ENCODE measurements at places on chromosomes 7 and 10.
A peak's percentile ranks its signal among the peaks of the same experiment; 100 is the strongest.

DNA sequence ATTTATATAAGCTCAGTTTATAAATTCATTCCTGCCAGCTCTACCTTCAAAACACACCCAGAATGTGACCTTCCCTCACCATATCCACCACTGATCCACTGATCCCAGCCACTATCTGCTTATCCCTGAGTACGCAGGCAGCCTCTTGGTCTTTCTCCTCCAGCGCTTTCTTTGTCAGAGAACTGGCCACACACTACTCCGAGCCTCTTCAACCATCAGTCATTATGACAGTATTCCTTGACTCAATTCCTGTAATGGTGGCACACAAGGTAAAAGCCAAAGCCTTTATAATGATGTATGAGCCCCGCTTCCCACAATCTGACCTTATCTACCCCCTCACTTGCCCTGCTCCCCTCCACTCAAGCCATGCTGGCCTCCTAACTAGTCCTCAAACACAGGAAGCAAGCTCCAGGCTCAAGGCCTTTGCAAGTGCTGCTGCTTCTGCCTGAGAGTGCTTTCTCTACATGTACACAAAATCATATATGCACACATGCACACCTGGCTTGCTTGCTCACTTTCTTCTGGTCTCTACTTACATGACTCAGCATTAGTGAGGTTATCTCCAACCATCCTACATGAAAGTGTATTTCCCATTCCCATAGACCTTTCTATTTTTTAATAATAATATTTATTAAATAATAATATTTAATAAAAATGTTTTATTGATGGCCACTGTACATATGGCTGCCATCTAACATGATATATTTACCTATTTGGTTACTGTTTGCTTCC, 150.4 kb upstream of the FEZF1 start:
- DNase-seq = no peak

GRCh38 chr7:38938001-38938485, 29.1 kb upstream of the VPS41 start:
- no peak for DNase-seq

GRCh38 chr7:88545663-88546062, 213.8 kb upstream of the ZNF804B start:
- DNase-seq = no peak

DNA sequence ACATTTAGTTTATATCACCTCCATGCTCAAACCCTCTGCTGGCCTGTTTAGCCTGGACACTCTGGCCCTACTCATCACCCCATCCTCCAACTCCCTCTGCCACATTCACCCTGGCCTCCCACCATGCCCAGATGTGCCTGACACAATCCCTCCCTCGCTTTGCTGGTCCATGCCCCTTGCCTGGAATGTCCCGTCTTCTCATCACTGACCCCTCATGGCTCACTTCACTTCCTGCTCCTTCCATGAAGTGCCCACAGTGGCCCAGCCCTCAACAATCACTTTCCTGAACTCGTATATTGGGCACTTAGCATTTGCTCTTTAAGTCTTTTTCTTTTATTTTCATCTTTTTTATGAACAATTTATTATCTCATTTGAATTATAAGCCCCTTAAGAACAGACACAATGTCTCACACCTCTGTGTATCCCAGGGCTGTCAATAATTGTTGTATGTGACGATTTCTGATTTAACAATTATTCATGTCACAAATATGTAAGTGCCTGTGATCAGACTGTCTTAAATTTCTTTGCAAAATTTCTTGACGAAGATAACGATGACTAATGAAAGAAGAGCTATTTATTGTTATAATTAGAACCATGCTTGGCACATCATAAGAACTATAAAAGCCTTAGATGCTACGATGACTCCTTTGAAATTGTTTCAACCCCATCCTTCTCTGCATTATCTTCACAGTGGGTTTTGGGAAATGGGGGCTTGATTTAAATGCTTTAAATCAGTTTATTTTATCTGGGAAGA, 209.9 kb upstream of the YAE1 start:
- DNase-seq = no peak

DNA sequence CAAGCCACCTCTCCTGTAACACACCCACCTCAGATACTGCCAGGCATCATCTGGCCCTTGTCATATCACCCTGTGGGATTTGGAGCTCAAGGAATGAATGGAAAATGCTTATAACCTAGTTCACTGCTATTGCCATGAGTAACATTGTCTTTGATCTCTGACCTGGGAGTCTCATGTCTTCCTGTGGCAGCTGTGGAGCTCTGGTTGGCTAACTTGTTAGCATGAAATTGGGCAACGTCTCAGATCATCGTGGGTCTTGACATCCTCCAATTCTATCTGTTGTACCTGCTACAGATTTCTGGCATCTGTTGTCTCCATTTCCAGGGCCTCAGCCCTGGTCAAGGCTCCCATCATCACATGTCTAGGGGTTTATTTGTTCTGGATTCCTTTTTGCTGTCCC, 2.2 kb upstream of the TMEM270 start:
- no peak for DNase-seq

DNA sequence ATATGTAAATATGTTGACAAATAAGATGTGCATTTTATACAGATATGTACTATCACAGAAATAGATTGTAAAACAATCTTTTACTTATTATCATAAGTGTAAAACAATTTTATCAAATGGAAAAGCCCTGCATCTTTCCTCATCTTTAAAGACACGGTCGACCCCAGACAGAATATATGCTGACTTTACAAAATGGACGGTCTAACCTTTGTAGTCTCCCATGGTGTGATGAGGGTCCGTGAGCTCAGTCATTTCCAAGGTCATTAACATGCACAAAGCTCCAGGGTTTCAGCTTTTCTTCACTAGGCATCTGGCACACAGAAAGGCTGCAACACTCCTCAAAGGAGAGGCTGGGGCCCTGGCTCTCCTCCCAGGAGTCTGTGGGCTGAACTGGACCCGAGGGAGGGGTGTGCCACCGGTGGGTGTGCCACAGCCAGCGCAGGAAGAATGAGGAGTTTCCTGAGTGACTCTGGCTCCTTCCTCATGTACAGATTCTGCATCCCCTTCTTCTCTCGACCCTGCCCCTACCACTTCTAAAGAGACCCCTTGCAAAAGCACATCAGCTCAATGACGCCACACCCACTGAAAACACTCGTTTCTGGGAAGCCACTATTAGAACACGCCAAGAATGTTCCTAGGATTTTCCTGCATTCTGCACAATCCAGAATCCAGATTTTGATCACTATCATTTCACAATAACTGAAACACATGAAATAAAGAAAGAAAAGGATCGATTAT, 26.2 kb upstream of the ABLIM1 start:
- DNase-seq = peak; percentile 68

DNA sequence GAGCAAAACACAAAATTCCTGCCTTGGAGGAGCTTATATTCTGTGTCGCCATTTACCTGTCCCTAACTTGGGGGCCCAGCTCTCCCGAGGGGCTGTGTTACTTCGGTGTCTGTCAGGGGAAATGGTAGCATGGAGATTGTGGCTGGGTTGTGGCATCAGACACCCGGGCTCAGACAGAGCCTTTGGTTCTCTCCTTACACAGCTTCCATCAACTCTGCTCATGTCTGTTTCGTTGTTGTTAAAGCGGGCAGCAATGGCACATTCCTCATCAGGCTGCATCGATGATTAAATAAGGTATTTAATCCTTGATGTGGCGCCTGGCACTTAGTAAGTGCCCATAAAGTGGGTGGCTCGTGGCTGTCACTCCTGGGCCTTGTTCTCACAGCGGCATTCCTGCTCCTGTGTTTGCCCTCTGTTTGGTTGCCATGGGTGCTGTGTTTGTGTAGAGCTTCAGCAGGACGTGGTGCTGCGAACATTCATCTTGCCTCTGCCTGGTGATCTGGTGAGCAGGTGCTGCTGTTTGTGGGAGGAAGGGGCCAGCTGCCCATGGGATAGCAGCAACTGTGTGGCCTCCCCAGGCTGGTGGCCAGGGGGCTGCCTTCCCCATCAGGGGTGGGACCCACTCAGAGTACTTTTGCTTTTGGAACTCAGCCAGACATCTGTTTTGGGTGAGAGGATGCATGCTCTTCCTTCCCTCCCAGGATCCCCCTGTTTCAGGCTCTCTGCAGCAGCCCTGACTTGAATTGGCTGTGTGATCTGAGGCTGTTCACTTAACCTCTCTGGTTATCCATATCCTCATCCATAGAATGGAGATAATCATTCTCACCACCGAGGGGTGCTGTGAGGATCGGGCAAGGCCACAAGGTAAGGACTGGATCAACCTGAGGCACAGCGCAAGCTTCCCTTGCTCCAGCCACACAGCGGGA, 207.2 kb upstream of the SVIL start:
- peak; percentile 33 for DNase-seq

- DNase-seq = peak; percentile 73
Measured at GRCh38 chr7:66921396-66921917, 432 bp downstream of the TMEM248 start.

GRCh38 chr10:76047521-76047920, 616.1 kb downstream of the LRMDA start:
- DNase-seq = no peak

DNA sequence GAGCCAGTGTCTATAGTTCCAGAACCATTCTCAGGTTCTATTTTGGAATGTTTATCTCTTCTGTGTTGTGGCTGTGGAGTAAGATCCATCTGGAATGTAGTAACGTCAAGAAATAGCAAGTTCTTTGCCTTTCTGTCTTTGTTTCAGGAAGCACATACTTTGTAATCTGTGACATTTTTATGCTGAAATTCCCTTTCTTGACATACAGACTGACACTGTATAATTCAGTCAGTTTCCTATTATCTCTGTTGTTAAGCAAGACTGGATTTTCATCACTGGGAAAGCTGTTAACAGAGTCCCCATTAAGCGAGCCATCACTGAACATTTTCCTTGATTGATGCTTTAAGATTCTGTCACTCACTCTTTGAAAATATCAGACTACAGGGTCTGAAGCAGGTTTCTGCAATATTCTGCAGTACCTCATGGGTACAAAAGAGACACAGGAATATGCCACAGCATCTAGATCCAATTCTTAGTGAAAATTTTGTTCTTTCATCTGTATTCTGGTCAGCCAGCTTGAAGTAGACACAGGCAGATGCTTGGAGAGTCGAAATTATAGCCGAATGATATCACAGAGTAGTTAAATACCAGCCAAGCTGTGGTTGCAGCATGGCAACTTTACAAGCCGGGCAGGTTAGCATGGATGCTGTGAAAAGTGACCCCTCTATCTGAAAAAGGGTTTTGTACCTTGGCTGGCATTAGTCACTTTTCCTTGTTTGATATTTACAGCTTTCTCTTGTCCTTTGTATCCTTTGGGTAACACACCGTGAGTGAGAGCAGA, 62.6 kb downstream of the CACNB2 start:
- peak; percentile 29 for DNase-seq

GRCh38 chr10:105844676-105845570, 1203.8 kb downstream of the SORCS3 start:
- DNase-seq = no peak

- peak; percentile 55 for DNase-seq
Measured at GRCh38 chr7:27442455-27442854, 199.9 kb downstream of the EVX1 start.

DNA sequence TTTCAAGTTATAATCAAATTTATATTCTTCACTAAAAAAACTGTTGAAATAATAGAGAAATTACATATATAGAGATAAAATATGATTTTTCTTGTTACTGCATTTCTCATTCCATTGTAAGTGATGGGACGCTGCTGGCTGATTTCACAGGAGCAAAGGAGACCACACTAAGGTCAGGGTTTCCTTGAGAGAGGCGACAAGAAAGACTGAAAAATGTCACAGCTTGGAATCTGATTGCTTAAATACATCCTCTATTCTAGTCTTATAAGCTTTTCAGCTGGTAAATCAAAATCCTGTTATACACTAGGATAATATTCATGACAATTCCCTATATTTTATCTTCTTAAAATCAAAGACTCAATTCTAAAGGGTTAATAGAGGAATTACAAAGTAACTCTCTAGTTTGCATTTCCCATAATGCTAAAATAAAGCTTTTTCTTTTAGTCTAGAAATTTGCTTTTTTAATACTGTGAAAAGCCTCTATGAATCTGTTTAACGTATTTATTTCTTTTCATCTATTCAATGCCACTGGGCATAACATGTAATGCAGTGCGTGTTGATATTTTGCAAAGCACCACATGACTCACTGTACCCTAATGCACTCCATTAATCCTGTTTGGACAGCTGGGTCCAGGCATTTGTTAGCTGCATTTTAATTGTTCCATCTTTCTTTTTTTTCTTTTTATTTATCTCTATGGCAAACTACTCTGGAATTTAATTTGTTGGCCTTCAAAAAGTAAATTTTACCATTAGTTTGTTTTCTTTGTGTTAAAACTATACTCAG, 81.7 kb downstream of the RNF32 start:
- no peak for DNase-seq

DNA sequence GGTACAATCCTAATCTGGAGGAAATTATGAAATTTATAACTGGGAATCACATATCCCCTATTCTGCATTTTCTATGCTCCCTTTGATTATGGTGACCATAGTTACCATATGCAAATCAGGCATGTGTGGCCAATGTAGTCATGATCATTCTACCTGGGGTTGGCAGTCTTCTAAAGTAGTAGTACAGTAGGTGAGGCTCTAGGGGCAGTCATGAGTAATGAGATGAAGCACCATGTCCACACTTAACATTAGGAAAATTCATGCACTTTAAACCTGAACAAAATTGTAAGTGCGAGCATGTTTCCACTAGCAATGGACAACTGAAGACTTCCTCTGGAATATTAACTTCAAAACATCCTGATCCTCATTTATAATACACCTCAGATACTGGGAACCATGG, 545.9 kb downstream of the SUGCT start:
- peak; percentile 52 for DNase-seq

GRCh38 chr7:18338910-18339523, 156.5 kb upstream of the HDAC9 start:
- no peak for DNase-seq

GRCh38 chr7:25549271-25549921, 321.1 kb upstream of the NPVF start:
- no peak for DNase-seq

GRCh38 chr10:49162761-49163310, 25.4 kb downstream of the TMEM273 start:
- no peak for DNase-seq

DNA sequence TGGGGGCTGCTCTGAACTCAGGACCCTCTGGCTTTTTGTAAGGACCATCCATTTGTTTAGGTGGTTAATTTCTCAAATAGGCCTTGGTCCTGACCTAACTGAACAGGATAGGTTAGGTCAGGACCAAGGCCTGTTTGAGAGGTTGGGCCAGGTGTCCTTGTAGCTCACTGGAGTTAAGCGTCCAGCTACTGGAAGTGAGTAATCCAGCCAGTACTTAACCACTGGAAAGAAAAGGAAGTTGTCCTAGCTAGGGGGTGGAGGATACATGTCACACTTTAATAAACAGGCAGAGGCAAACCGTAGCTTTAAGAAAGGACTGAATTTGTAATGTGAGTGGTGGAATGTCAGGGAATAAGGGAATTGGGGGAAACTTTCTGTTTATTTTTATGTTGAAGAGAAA, 96.0 kb downstream of the GPR85 start:
- DNase-seq = peak; percentile 36

GRCh38 chr10:112226439-112227248, 43.1 kb upstream of the GPAM start:
- no peak for DNase-seq
